ENCODE measurements at places on chromosomes 16 and 17. TPM values are rescaled to one million over a fixed set of nuclear protein-coding genes. Genes with fewer than 3 reads are reported as not detected.
A peak's percentile ranks its signal among the peaks of the same experiment; 100 is the strongest.

DNA sequence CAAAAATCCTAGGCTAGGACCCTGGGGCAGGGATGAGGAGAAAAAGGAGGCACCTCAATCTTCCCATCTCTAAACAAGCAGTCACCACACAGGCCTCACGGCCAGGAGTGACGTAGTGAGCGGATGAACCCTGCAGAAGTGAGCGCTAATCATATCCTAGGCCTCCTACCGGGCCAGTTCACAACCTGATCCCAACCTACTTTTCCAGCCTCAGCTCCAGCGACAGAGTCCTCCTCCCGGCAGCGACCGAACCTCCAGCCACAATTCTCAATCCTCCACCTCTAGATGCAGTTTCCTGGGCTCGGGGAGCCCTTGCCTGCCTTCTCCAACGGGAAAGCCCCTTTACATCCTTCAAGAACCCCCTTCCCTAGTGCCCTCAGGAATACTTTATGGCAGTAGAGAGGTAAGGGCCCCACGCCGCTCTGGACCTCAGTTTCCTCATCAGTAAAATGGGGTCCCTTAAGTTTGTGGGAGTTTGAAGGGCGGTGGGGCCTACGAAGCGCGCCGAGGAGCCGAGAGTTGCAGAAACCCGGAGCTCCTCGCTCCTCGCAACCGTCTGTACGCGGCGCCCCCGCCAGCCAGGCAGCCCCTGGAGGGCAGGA lies 1.4 kb downstream of the ZNF668 start:
- DNase-seq, result peak; percentile 62

DNA sequence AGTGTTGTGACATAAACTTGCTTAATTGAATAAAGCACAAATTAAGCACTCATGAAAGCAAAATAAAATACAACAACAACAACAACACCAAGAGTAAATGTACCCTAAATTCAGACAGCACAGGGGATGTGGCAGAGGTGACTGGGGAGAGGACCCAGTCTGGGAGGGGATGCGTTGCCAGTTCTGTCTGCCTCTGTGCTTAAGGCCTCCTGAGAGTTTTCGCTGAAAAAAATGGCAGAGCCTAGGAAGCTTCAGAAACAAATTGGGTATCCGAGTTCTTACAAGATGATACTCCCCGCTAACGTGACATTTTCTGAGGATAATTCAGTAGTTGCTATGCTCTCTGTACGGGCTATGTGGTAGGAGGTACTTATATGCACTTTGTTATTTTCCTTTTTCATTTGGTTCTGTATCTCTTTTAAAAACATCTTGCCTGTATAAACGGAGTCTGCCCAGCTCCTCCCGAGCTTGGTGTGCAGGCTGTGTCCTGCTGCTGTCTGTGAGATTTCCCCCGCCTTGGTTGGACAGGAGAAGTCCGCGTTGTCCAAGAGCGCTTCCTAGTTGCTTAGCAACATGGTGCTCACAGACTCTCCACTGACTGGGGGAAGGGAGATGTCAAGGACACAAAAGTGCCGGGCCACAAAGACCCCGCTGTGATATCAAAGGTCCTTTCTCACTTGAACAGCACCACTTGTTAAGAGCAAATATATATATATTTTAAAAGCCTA lies 134.2 kb upstream of the CPHXL start:
- DNase-seq, result no peak

The CDRT4 gene
- total RNA-seq, result 0.88 TPM

The NTN3 gene
- total RNA-seq, result 0.13 TPM
